NCI-H1436 (cell line): ENCODE measurements at places on chromosomes 12 and 14.

- no peak for DNase-seq
These were observed 74.3 kb downstream of the PLEKHA5 start for GRCh38 chr12:19203539-19204506.

DNA sequence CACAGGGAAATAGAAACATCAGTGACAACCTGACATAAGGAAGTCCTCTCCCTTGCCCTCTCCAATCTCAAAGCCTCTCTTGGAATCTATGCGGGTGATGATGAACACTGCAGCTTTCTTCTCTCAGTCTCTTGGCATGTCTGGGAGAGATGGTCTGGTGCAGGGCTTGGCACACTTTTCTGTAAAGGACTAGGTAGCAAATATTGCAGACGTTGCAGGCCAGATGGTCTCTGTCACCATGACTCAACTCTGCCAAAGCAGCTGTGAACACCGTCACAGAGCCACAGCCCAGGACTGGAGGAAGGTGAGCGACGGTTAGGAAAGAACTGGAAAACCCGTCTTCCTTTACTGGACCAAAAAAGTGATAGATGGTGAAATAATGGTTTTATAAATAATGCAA lies 591.0 kb upstream of the TMEM132C start:
- DNase-seq: no peak

GRCh38 chr14:88363644-88364043 lies 21.8 kb upstream of the SPATA7 start:
- no peak for DNase-seq

DNA sequence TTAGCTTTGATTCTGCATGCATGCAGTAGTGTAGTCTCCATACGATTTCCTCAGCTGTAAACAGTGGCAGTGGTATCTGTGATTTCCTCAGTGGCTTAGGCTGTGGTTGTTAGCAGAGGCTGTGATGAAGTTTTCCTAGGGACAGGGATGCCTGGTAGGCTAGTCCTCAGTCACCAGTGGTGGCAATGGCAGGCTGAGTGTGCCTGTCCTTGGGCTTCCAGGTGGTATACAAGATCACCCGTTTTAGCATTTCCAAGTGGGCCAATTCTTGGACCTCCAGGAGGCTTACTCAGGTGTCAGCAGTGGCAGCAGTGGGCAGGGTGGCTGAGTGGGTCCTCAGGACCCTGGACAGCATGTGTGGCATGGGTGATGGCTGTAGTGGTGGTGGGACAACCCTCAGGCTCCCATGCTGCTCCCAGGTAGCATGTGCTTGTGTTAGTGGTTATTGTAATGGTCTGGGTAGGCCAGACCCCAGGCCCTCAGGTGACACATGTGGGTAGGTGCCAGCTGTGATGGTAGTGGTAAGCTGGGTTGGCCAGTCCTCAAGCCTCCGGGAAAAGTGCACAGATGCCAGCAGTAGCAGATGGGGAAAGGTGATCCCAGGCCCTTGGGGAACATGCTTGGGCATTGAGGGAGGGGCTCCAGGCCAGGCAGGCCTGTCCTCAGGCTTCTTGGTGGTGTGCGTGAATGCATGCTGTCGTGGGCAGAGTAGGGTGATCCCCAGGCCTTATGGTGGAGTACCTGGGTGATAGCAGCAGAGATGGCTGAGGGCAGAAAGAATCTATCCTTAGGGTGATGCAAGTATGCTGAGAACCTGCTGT lies 146.5 kb downstream of the PAPOLA start:
- no peak for DNase-seq

- no peak for DNase-seq
These were observed 20.1 kb upstream of the PAWR start for GRCh38 chr12:79710707-79711483.

GRCh38 chr12:588024-588322 lies 75.3 kb downstream of the NINJ2 start:
- no peak for DNase-seq

- no peak for DNase-seq
These were observed 32.3 kb upstream of the ANKS1B start for GRCh38 chr12:100017056-100017455.

DNA sequence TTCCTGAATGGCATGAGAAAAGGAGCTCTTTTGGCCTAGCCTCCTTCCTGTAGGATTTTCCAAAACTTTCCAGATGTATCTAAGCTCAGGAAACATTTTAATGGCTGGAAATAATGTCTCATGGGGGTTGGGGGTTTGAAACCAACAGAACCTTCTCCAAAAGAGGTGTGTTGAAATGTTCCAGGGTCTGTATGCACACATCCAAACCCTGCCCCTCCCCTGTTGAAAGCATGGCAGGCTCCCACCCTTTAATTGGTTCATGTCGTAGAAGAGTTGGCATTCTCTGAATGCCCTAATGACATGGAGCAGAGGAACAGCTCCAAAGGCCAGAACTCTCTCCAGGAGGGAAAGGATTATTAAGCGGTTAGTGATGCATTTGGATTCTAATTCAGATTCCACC lies 353.2 kb downstream of the ZFP36L1 start:
- DNase-seq: no peak

- DNase-seq: no peak
These were observed 1.9 kb downstream of the HOXC13 start for GRCh38 chr12:53940443-53941014.

DNA sequence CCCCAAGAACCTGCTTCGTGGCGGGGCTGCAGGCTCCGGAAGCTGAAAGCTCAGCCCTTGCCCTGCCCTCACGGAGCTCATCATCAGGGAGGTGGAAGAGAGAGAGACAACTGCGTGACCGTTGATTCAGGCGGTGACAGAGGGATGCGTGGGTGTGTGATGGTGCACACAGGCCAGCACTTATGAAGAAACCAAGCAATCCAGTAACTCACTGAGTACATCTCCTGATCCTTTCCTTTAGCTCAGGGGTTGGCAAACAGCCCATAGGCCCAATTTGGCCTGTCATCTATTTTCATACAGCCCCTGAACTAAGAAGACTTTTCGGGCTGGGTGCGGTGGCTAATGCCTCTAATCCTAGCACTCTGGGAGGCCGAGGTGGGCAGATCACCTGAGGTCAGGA lies 49.9 kb downstream of the TESC start:
- no peak for DNase-seq
